ENCODE measurements at places on chromosomes 1 and 21.
A peak's percentile ranks its signal among the peaks of the same experiment; 100 is the strongest.

GRCh38 chr1:20070357-20070756 lies 363 bp downstream of the PLA2G5 start:
- no peaks in the 10 kb centered on the region for H3K27me3 ChIP-seq
- DNase-seq, result no peak
- no peaks in the 10 kb centered on the region for H3K36me3 ChIP-seq
- H3K4me1 ChIP-seq, result no peaks in the 10 kb centered on the region

GRCh38 chr1:36845802-36846201 lies 188.5 kb downstream of the GRIK3 start:
- DNase-seq, result no peak
- H3K27me3 ChIP-seq, result no peaks in the 10 kb centered on the region
- no peak overlapping the region for H3K27ac ChIP-seq
- peaks cover 38% of the 10 kb centered on the region for H3K4me1 ChIP-seq
- H3K4me3 ChIP-seq, result no peak overlapping the region

DNA sequence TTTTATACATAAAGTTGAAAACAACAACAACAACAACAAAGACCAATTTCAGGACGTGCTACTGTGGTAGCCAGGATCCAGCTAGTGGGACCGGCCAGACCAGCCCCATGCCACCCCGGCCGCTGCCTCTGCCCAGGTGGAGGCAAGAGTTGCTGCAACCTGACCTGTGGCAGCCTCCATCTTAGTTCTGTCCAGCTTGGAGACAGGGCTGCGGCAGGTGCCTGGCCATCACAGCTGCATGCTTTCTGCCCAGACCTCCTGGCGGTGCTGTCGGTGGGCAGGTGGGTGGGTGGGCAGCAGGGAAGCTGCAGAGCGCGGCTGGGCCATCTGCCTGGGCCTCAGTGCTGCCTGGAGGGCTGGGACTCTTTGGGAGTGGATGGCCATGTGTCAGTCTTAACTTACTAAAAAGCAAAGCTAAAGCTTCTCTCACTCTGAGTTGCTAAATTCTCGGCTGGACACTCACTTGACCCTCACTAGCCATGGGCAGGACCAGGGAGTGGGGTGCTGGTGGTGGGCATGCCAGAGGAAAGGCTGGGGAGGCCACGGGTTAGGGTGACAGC lies 38.6 kb downstream of the KIAA1614 start:
- H3K4me1 ChIP-seq, result peaks cover 12% of the 10 kb centered on the region
- H3K27me3 ChIP-seq, result no peaks in the 10 kb centered on the region
- no peak for DNase-seq

DNA sequence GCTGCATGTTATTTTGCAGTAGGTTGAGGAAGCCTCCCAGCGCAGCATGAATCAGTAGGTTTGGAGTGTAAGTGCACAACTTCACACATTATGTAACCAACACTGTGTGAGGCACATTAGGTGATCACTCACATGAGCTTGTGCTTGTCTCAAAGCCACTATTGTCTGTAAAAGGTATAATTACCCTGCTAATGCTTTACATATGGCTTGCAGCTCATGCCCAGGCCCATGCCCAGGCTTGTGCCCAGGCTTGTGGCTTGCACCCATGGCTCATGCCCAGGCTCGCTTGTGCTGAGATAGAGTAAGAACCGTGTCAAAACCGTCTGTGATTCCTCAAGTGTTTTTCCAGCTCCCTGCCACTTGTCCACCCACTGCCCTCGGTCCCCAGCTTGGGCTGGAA lies 596.3 kb downstream of the LTN1 start:
- no peaks in the 10 kb centered on the region for H3K27me3 ChIP-seq
- no peaks in the 10 kb centered on the region for H3K4me1 ChIP-seq
- no peak overlapping the region for H3K27ac ChIP-seq

DNA sequence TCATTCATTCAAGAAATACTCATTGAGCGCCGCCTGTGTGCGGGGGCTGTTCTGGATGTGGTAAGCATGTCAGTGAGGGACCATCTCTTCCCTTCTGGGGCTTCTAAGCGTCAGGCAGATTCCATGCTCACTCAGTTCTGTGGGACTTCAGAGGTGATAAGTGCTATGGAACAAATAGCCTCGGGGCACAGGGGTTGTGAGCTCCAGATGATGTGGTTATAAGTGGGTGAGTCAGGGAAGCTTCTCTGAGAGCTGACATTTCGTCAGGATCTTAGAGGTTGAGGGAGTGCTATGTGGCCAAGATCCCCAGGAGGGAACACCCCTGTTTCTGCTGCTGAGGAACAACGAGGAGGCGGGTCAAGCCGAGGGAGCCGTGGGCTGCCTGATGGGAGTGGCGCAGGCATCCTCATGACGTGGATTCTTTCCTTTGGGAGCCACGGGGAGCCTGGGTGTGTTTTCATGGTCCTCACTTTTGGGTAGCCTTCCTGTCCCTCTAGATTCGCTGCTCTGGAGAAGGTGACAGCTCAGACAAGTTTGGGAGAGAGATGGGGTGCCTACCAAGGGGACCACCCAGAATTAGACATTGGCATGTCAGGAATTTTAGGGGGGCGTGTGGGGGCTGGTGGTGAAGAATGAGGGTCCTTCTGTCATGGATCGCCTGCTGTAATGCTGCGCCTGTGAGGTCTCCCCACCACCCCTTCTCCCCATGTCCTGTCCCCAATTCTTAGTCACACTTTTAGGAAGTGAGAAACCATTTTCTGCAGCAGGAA lies 38.5 kb downstream of the HUNK start:
- H3K36me3 ChIP-seq, result no peaks in the 10 kb centered on the region
- H3K4me3 ChIP-seq, result no peak overlapping the region
- peaks cover 32% of the 10 kb centered on the region for H3K4me1 ChIP-seq
- H3K27ac ChIP-seq, result no peak overlapping the region
- H3K27me3 ChIP-seq, result no peaks in the 10 kb centered on the region
- no peak for DNase-seq

DNA sequence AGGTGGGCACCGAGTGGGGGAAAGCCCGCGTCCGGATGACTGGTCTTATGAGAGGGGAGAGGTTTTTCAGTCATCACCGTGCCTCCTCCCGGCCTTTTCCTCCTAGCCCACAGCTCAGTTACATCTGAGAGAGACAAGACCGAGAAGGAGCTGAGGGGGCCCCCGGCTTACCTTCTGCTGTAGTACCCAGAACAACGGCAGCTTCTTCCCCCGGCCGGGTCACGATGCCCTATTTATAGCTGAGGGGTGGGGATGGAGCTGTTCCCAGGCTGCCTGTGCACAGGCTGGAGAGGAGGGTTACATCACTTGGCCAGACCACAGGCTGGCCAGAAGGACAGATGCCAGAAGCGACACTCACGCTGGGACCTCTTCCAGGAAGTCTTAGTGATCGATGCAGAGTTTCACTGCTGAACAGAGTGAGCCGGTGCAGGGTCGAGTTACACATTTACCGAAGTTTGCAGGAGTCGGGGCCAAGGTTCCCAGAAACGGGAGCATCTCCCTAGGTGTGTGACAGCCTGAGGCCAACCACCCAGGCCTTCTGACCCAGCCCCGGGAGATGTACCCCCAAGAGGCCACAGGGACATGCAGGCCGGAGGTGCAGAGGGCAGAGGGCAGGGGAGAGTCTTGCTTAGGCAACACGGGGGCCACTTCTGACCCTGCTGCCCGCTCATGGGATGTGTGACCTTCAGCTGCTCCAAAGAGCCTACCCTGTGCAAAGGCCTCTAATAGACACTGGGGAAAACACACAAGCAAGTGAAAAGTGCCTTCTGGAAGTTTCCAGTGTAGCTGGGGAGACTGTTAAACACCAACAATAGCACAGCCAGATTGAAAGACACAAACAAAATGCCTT lies at the start of gene AGT:
AGT (minus strand) TSS at position 208 of the 850 bp plus-strand sequence. CDS start 3,299 bp downstream, outside the sequence.
- no peaks in the 10 kb centered on the region for H3K36me3 ChIP-seq
- no peak within 1 kb of the TSS for H3K27ac ChIP-seq
- DNase-seq, result peak; percentile 6
- H3K27me3 ChIP-seq, result no peaks in the 10 kb centered on the region
- H3K4me3 ChIP-seq, result no peak within 1 kb of the TSS
- peaks cover 9% of the 10 kb centered on the region for H3K4me1 ChIP-seq

- no peaks in the 10 kb centered on the region for H3K36me3 ChIP-seq
- H3K27ac ChIP-seq, result no peak overlapping the region
- DNase-seq, result no peak
- H3K4me1 ChIP-seq, result no peaks in the 10 kb centered on the region
- no peak overlapping the region for H3K4me3 ChIP-seq
These were observed 122.3 kb upstream of the TMPRSS2 start for GRCh38 chr21:41630249-41630648.

- H3K4me1 ChIP-seq, result peaks cover 17% of the 10 kb centered on the region
- H3K27ac ChIP-seq, result no peak overlapping the region
- no peak for DNase-seq
- no peak overlapping the region for H3K4me3 ChIP-seq
- no peaks in the 10 kb centered on the region for H3K36me3 ChIP-seq
These were observed 242.3 kb downstream of the PBX1 start for GRCh38 chr1:164801246-164801731.

DNA sequence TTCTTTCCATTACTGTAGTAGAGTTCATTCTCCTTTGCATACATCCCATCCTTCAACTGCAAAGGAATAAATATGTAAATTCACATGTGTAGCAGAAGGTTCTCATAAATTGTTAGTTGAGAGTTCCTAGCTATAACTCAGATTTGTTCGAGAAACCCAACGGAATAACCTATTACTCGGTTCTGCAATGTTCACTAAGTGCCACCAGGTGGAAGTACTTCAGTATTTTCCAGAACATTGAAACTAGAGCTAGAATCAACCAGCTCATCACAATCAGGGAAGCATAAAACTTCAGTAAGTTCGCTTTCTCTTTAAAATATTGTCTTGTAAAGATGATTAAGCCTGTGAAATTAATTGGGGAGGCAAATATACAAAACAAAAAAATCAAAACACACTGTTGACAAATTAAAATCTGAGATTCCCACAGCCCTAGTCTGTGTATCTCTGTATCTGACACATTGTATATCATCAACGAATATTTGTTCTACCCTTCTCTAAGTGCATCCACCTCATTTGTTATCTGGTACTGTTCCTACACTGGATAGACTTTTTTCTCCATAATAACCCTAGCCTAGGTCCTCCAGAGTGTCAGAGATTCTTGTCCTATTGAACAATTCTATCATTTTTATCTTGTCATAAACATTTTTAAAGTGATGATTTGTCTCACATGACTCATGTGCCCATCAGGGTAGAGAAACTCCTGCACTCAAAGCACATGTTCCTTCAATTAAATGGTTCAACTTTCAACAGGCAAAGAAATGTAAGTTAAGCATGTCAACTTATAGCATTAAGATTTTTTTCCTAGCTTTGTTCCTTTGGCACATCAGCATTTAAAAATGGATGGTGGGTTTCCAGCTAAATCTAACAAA lies 31.9 kb downstream of the MROH9 start:
- H3K4me1 ChIP-seq, result peaks cover 3% of the 10 kb centered on the region
- peak; percentile 63 for DNase-seq
- no peak overlapping the region for H3K4me3 ChIP-seq
- H3K27ac ChIP-seq, result no peak overlapping the region
- H3K36me3 ChIP-seq, result no peaks in the 10 kb centered on the region

DNA sequence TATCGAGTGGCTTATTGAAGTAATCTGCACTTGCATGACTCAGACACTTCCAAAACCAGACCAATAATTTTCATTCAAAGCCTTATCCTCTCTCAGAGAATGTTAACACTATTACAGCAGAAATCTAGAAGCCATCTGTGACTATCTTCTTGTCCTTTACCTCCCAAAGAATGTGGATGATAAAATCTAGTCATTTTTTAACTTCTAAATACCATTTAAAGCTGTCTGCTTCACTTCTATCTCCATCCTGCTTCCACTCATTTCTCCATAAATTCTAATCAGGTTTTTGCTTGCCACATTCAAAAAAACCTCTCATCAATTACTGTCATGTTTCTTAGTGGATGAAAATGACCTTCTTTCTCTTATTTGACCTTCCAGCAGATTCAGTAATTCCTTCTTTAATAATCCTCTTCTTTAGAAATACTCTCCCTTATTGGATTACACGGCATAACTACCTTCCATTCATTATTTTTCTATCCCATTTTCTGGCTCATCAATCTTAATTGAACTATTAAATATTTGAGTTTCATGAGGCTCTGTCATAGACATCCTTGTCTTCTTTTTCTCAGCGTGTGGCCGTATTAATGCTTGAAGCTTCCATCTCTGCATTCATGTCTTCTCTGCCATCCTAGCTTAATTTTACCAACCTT lies 1999.4 kb downstream of the MRPL39 start:
- H3K27ac ChIP-seq, result no peak overlapping the region
- no peak for DNase-seq
- H3K4me3 ChIP-seq, result no peak overlapping the region
- no peaks in the 10 kb centered on the region for H3K27me3 ChIP-seq

DNA sequence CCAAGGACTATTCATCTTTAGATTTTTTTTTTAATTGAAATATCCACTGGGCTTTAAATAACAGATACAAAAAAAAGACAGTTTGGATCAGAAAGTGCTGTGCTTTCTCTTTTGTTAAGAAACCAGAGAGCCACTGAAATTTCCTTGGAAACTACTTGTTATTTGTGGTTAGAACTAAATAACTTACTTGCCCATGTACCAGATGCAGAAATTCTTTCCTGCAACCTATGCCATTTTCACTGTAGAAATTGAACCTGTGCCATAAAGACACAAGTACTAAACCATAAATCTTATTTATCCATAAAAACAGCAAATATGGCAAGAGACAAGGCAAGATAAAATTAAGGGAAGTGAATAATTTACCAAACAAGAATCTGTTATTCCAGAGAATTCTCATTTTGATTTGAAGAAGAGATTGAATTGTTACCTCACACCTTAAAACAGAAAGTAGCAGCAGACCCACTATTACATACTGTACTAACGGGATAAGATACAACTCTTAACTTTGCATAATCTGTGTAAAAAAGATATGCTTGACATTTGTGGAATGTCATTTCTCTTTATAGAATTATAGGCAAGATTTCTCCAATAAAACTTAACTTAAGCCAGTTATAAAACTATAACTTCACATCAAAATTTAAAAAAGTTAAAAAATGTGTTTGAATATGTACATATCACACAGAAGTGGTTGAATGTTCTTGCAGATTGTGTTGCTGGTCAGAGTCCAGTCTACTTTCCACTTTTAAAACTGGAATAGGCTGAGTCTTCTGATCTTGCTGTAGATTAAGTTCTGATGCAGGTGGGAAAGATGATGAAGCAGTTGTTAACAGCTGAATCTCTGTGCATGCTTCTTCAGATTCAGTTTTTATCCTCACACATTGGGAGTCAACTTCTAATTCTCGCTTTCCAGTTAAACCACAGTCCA lies 6.3 kb upstream of the PHTF1 start:
- peaks cover 21% of the 10 kb centered on the region for H3K36me3 ChIP-seq
- no peaks in the 10 kb centered on the region for H3K27me3 ChIP-seq
- peaks cover 47% of the 10 kb centered on the region for H3K4me1 ChIP-seq

GRCh38 chr1:240086726-240087125 lies 5.0 kb upstream of the FMN2 start:
- H3K4me3 ChIP-seq, result no peak overlapping the region
- H3K27me3 ChIP-seq, result peaks cover 31% of the 10 kb centered on the region
- H3K36me3 ChIP-seq, result no peaks in the 10 kb centered on the region
- no peak overlapping the region for H3K27ac ChIP-seq

GRCh38 chr1:214633686-214634085 lies 30.7 kb downstream of the CENPF start:
- no peaks in the 10 kb centered on the region for H3K4me1 ChIP-seq
- no peak overlapping the region for H3K4me3 ChIP-seq
- H3K36me3 ChIP-seq, result peaks cover 58% of the 10 kb centered on the region
- H3K27me3 ChIP-seq, result no peaks in the 10 kb centered on the region
- DNase-seq, result no peak

All from neural progenitor cell (in vitro differentiated cells).